ENCODE measurements at places on chromosomes 7 and 10.

DNA sequence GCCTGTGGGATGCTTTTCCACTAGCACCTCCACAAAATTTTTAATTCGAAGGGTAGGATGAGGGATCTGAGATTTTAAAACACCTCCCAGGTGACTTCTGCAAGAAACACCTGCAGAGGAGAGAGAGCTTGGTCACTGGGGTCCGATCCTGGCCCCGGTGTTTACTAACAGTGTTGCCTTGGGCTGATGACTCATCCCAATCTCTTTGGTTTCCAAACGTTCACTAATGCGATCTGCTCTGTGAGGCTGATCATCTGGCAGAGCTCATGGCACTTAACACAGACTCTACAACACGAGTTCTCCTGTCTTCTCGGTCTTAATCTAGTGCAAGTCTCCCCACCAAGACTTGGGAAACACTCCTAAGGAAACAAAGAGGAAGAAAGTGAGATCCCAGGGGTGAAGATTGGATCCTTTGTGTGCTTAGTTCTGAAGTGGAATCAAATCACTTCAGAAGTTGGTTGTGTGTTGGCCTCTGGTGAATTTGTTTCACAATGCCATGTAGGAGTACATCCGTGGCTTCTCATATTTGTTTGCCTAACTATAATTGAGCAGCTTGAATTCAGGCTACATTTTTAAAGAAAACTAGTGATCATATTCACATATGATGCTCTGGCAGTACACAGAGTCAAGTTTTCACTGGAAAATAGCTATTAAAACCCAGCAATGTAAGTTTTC lies 407.9 kb downstream of the NRG3 start:
- no peak for DNase-seq

- no peak for DNase-seq
Measured at GRCh38 chr7:7529328-7529727, 6.3 kb downstream of the COL28A1 start.

DNA sequence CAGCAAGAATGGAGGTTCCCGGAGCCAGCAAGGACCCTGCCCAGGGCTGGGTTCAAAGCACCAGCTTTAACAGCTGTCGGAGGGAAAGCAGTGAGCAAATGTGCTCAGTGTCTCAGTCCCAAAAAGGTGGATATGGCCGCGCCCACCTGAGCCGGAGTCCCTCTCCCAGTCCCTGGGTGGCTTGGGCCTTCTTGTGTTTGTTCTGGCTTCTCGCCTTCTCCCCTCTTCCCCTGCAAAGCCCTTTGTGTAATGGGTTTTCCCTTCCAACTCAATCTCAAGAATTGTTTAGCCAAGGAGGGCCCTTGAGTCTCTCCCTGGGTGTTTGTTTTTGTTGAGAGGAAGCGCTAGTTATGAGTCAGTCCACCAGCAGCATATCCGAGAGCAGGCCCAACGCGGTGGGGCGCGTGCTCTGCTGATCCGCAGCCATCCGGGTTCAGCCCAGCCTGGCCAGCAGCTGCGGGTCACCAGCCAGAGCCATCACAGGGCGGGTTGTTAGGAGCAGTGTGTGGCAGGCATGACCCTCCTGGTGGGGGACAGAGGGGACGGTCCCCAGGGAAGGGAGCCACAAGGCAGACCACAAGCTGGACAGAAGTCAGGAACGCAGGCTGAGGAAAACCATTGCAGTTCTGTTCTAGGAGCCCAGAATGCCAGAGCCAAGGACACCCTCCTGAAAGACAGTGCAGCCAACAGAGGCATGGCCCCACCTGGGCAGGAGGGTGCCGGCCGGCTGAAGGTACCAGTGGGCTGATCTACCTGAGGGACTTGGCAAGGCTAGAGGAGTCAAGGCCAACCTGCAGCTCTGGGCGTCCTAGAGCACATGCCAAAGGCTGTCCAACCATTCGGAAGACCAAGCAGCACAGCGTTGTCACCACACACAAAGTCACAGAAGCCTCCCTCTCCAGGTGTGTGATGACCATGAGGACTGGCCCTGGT lies 21.3 kb downstream of the CALML3 start:
- no peak for DNase-seq

- no peak for DNase-seq
Measured at GRCh38 chr7:141074162-141074991, 513 bp downstream of the TMEM178B start.

DNA sequence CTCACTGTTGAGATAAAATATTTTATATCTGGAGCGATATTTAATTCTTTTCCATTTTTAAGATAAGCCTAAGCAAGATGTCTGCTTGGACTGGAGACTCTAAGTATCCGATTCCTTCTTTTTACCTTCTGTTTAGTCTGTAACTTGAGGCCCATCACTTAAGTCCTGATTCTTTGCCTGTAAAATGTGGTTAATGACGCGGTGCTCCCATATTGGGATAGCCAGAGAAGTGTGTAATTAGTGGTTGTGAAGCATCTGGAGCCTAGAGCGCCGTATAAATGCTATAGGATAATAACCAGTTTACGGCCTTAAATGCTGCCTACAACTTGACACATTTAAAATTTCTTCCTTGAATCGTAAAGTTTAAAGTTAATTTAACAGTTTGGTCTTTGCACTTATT lies 132.9 kb downstream of the CHN2 start:
- no peak for DNase-seq

DNA sequence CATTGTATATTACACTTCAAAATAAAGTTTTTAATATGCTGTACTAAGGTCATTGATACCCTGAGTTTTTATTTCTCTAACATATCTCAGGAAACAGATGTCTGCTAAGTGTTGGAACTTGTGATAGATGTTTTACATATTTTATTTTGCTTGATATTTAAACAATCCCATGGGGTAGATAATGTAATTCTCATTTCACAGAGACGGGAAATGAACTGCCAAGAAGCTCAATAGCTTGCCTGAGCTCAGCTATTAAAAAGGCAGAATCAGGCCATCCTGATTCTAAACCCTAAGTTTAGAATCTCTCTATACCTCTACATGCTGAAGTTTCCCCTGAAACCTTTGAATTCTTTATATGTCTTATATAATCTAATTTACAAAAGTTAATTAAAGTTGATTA lies 126.3 kb downstream of the LRRC18 start:
- no peak for DNase-seq

All from CD4-positive, alpha-beta T cell treated with Interleukin-2 at 100 ng/mL for 4 hours (primary cell).